ENCODE measurements at places on chromosomes 7 and 10. TPM values are rescaled to one million over a fixed set of nuclear protein-coding genes. Genes with fewer than 3 reads are reported as not detected.

The ADAM12 gene
- total RNA-seq, result 9.7 TPM

The MRLN gene
- total RNA-seq, result not detected

The PIP gene
- total RNA-seq, result not detected

The TRIM50 gene
- total RNA-seq, result not detected

The OR2A12 gene
- total RNA-seq, result not detected

- peak; percentile 4 for DNase-seq
These were observed 132.3 kb upstream of the ANK3 start for GRCh38 chr10:60521974-60522405.

DNA sequence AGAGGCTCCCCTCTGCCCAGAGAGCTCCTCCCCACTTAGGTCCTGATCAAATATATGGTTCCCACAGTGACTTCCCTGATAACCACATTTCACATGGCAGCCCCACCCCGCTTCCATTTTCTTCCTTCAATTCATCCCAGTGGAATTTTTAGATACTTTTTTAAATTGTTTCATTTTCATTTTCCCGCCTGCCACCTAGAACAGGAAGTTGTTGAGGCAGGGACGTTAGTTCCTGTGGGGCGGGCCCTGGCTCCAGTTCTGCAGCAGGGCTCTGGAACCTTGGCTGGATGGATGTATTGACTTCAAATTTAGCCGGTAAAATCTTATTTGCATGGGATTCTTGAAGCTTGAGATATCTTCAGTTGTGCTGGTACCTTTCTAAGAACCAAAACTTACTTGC is 226.6 kb downstream of the PAXIP1 start:
- DNase-seq, result no peak

- peak; percentile 33 for DNase-seq
These were observed 17.4 kb upstream of the BAIAP2L1 start for GRCh38 chr7:98418271-98418635.

- no peak for DNase-seq
These were observed 81.4 kb downstream of the WDR37 start for GRCh38 chr10:1137499-1138163.

DNA sequence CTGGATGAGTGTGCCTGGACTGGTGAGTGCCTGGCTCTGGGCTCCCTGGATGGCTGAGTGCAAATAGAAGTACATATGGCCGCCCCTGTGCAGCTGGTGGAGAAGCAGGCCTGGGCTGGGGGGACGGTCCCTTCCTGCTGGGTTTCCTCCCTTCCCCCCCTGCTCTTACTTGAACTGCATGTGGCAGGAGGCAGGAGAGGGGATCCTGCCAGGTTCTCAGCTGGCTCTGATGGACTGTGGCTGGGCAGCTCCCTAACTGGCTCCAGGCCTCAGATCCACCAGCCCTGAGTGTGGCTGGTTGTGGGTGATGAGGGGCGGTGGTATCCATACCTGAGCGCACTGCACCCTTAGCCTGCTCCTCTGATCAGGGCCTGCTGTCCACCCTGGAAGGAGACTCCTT is 26.9 kb downstream of the ADCY1 start:
- no peak for DNase-seq

DNA sequence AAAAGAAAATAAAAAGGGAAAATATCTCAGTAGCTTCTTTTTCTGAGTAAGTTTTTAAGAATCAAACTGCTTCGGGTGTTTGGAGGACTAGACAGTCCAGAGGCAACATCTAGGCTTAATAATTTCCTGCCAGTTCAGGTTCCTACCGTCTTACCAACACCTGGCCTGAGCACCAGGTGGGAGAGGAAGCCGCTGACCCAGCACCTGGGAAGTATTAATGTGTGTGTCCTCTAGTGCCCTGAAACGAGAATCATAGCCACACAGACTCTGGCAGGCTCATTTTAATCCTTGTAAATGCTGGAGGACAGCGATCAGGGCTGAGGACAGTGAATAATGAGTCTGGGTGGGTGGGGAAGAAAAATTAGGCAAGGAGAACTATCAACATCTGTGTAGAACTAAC is 137.4 kb downstream of the ZNF438 start:
- no peak for DNase-seq

DNA sequence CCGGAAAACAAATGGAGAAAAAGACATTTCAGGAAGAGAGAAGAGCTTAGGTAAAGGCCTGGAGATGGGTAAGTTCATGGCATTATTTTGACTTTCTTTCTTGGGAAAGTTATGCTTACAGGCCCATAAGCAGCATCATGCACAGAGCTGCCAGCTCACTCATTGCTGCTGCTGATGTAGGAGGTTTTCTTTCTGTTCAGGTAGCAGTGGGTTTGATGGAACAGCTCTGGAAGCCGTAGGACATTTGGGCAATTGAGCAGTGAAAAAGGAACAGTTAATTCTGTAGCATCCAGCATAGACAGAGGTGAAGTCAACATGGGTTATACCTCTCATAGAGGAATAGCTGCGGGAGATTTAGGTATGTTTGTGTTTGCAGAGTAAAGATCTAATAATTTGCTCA is 3.3 kb downstream of the CHN2 start:
- DNase-seq, result no peak

- no peak for DNase-seq
These were observed 55.1 kb upstream of the KDM7A start for GRCh38 chr7:140231771-140232491.

- no peak for DNase-seq
These were observed 234.3 kb upstream of the MBL2 start for GRCh38 chr10:53006663-53007526.

DNA sequence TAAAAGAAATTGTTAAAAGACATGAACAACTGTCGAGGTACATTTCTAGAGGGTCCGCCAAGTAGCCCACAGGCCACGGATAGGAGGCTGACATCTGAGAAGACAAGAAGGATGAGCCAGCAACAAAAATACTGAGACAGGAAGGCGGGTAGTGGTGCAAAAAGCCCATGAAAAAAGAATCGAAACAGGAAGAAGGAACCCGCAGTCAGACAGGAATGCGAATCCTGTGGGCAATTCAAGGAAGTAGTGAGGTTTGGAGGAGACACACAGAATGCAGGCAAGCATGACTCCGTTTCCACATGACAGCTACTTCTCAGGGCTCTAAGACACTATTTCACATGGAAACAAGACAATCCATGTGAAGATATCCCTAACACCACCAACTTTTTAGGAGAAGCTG is 125.2 kb downstream of the DOCK4 start:
- DNase-seq, result peak; percentile 34

DNA sequence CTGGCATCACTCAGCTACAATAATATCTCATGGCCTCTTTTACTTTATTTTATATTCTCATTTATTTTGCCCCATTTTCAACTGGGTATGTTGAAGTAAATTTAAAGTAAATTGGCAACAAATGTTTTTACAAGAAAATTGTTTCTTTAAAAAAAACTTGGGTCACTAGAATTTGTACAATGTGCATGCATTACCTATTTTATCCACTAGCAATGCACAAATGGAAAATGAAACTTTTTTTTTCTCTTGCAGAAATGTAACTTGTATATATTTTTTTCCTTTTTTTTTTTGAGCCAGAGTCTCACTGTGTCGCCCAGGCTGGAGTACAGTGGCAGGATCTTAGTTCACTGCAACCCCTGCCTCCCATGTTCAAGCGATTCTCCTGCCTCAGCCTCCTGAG is 10.3 kb upstream of the H2AZ2 start:
- no peak for DNase-seq

- no peak for DNase-seq
These were observed 12.0 kb downstream of the FXYD4 start for GRCh38 chr10:43383204-43383971.

DNA sequence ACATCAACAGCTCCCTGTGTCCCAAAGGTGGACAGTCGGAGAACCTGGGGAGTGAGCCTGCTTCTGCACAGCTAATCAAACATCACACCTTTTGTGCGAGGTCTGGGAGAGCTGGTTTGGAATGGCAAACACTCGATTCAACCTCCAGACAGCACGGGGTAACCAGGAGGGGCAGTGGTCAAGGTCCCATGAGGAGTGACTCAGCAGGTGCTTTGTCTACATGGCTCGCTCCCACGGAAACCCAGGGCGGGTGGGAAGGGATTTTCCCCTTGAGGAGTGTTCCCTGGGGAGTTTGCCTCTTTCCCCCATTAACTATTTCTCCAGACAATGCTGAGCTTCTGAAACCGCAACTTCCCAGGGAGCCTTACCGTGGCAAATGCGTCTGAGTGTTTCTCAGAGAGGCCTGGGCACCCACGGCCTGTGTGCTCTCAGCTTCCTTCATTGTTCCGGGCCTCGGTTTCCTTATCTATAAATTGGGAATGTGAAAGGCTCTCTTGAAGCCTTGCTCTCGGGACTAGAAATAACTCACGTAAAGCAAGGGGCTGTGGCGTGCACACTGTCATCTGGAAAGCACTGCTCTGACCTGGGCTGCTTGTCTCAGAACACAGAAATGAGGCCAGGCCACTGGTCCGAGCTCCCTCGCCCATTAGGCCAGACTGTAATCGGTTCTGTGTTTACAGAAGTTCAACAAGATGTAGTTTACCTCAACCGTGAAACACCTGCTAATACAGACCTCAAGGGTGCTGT is 14.0 kb upstream of the GTPBP4 start:
- no peak for DNase-seq

DNA sequence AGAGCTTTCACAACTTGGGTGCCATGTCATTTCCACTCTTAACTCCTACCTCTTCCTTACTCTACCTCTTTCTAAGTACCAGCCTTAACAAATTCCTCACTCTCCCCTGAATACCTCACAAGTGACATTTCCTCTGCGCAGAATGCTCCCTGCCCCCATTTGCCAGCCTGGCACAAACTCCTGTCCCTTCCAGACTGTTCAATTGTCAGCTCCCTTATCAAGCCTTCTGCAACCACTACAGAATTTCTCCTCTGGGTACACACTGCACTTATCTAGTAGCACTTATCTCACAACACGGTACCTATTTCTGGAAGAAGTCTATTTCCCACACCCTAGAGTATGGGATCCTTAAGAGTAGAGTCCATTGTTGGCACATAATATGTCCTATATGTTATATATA is 39.1 kb upstream of the ANAPC16 start:
- no peak for DNase-seq

DNA sequence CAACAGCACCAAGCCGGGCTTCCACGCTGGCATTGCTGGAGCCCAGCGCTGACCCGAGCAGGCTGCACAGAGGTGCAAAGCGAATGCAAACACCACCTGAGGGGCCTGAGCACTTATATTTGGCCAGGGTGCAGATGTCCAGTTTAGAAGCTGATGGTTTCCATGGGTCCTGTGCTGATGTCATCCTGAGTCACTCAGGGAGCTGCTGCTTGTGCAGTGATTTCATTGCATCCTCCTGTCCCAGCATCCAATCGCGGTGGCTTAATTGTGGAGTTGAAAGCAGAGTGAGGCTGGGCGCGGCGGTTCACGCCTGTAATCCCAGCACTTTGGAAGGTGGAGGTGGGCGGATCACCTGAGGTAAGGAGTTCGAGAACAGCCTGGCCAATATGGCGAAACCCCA is 410.2 kb upstream of the KLF6 start:
- peak; percentile 77 for DNase-seq

- DNase-seq, result no peak
These were observed 17.4 kb downstream of the SLC13A4 start for GRCh38 chr7:135710417-135711138.

DNA sequence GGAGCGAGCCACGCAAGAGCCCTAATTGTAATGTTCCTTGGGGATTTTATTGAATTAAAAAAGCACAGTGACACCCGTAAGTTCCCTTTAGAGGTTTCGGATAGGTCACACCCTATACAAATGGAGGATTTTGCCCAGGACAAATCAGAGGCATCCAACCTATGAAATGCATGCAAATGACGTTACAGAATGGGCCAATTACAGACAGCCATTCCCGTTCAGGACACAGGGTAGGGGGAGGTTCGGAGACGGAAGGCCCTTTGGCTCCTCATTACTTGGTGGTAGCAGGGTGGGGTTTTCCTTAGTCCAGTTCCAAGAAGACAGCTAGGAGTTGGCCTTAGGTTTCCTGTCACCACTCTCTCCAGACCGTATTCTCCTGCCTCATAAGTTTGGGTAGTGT is 754.1 kb downstream of the IPMK start:
- DNase-seq, result no peak

GRCh38 chr7:137476937-137477336 is 133.4 kb upstream of the PTN start:
- peak; percentile 59 for DNase-seq

GRCh38 chr10:21526860-21527597 is 1.5 kb upstream of the SKIDA1 start:
- peak; percentile 58 for DNase-seq

- no peak for DNase-seq
These were observed 48.7 kb downstream of the UPF2 start for GRCh38 chr10:11993834-11994468.

GRCh38 chr10:119976421-119976820 is 83.9 kb downstream of the SEC23IP start:
- DNase-seq, result no peak

DNA sequence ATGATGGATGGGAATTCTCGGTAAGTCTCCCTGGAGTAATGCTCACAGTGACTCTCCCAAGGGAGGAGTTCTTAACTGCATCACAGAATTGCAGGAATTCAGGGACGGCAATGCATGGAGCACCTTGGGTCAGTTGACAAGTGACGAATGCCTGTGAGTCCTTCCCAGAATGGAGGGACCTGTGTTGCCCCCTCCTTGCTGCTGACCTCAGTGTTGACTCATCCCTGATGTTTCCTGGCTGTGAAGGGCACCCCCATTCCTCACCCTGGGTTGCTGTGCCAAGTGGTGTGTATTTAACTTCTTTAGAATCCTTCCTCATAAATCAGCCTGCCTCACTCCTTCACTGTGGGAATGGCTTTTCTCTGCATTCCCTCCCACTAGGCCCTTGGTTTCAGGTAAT is 98.9 kb downstream of the LRMDA start:
- DNase-seq, result no peak

GRCh38 chr7:4612237-4612636 is 69.9 kb upstream of the FOXK1 start:
- DNase-seq, result no peak

All from IMR-90 (cell line).